IMR-90 (cell line): ENCODE measurements at places on chromosomes 1 and 21. TPM values are rescaled to one million over a fixed set of nuclear protein-coding genes. Genes with fewer than 3 reads are reported as not detected.

GRCh38 chr21:45209046-45209445, 78.6 kb downstream of the POFUT2 start:
- peak; percentile 87 for DNase-seq

The PRR9 gene
- not detected in 2 replicates for total RNA-seq

- DNase-seq, result no peak
Observed at GRCh38 chr1:21242846-21243245, 47.4 kb downstream of the ECE1 start.

The ICOSLG gene
- total RNA-seq, result under 0.01 TPM in 2 replicates
